ENCODE measurements at places on chromosomes 12 and 14.

DNA sequence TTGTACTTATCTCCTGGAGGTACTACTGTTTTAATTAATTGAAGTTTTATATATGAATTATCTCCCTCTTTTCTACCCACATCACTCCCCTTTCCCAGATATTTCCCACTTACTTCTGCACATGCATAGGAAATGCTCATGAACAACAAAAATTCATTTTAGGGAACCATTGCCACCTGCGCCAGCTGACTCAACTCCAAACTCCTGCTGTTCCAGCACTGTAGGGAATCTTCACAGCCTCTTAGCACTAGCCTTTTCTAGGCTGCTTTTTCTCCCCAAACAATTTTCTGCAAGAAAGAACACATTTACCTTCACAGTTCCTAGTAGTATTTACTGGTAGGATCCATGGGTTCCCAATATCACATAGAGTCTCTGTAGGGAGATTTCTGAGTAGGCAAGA, 268.4 kb downstream of the LRFN5 start:
- H3K27me3 ChIP-seq = peaks cover 2% of the 10 kb centered on the region
- H3K36me3 ChIP-seq = no peaks in the 10 kb centered on the region

DNA sequence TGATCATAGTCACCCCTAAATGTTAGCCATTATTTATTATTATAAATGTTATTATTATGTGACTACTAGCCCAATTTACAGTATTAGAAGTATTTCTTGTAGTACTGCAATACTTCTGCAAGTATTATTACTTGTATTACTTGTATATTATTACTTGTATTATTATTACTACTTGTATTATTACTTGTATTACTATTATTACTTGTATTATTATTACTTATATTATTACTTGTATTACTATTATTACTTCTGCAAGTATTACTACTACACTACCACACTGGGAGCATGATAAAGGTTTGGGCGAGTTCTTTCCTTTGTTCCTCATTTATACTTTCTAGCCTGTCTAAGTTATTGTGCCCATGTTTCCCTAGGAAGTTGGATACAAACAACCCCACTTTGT, 67.9 kb downstream of the NOS1 start:
- H3K4me3 ChIP-seq = no peak overlapping the region
- H3K27ac ChIP-seq = no peak overlapping the region
- no peaks in the 10 kb centered on the region for H3K36me3 ChIP-seq
- peaks cover 9% of the 10 kb centered on the region for H3K27me3 ChIP-seq
- no peaks in the 10 kb centered on the region for H3K4me1 ChIP-seq

DNA sequence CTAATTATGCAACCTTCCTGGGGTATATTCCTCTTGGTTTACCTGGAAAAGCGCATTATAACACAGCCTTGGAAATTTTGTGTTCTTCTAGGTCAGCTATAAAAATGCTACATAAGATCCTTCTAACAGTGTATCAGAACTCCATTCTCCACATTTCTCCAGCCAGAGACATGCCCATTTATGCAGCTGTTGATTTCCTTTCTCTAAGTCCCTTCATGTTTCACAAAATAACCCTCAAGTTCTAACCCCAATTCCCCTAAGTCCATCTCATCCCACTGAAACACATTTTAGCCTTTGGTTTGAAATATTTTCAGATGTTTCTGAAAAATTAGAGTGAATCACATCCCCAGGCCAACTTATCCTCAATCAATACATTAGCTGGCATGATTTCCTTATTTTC, 20.9 kb upstream of the HDAC7 start:
- H3K36me3 ChIP-seq = no peaks in the 10 kb centered on the region
- H3K27me3 ChIP-seq = peaks cover 4% of the 10 kb centered on the region

- H3K27me3 ChIP-seq = no peaks in the 10 kb centered on the region
- H3K4me1 ChIP-seq = peaks cover 28% of the 10 kb centered on the region
- no peak for DNase-seq
- no peak overlapping the region for H3K4me3 ChIP-seq
- no peak overlapping the region for H3K27ac ChIP-seq
- H3K36me3 ChIP-seq = peaks cover 2% of the 10 kb centered on the region
Observed at GRCh38 chr14:92516344-92516965, 2.9 kb downstream of the RIN3 start.

DNA sequence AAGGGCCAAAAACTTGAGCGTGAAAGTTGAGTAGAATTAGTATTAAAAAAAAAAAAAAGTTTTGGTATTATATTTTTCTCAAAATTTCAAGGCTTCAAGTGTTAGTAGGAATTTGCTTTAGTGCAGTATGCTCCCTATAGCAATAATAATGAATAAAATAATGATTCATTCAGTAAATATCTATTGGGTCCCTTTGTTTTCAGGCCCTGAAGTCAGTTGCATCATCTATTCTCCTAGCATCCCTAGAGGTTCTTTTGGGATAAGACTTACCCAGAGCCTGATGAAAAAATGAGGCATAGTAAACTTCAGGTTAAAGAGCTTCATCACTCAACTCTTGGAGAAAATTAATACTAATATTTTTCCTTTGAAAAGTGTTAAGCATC, 1.1 kb downstream of the KMT5A start:
- H3K4me1 ChIP-seq = peaks cover 22% of the 10 kb centered on the region
- H3K4me3 ChIP-seq = peak overlapping the region; percentile 77
- H3K36me3 ChIP-seq = no peaks in the 10 kb centered on the region
- peak overlapping the region; percentile 83 for H3K27ac ChIP-seq
- no peak for DNase-seq

DNA sequence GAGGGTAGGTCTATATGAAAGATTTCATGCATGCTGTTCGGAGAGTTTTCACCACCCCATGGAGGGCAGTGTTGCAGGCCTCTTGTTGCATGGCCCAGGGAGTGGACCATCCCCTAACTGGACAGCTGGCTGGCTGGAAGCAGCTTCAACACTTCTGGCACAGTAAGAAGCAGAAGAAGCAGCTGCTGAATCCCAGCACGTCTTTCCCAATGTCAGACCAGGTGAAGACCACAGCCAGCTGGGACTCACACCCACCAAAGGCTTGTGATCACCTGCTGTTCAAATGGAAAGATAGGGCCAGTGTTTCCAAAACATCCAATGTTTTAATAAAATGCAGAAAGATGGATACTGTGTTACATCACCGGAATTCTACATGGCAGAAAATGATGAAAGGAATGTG, 1423.6 kb downstream of the AACS start:
- DNase-seq = no peak
- no peak overlapping the region for H3K4me3 ChIP-seq
- H3K27me3 ChIP-seq = no peaks in the 10 kb centered on the region
- H3K27ac ChIP-seq = no peak overlapping the region
- H3K4me1 ChIP-seq = no peaks in the 10 kb centered on the region

DNA sequence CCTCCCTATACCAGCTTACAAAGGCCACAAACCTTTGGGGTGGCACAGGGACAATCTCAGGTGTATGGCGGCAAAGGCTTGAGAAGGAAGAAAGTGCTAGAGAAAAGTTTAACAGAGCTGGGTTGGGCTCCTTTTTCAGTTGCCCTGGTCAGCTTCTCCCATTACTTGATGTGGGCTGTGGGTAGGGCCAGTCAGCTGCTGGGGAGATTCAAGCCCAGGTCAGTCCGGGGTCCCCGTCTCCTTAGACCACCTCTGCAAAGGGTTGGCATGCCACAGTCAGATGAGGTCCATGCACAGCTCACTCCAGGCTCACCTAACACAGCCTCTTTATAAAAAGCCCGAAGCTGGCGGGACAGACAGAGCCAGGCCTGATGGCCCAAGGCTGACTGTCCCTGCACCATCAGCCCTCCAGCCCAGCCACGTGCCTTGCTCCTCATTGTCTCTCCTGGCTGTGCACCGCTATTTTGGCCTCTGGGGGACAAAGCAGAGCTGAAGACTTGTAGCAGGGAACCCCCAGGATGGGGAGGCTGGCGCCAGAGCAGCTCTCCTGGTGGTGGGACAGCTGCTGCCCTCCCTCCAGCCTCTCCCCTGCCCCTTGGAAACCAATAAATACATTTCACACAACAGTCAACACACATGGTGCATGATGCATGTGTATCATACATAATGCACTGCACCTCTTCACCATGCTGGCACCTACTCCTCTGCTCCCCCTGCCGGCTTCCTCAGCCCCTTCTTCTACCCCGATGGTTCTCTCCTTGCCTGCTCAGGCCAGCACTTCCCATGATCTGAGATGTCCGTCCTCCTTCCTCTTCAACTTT, 61.7 kb upstream of the DDX11 start:
- H3K27me3 ChIP-seq = peaks cover 12% of the 10 kb centered on the region
- H3K27ac ChIP-seq = no peak overlapping the region
- H3K4me3 ChIP-seq = no peak overlapping the region
- no peaks in the 10 kb centered on the region for H3K36me3 ChIP-seq
- no peaks in the 10 kb centered on the region for H3K4me1 ChIP-seq

DNA sequence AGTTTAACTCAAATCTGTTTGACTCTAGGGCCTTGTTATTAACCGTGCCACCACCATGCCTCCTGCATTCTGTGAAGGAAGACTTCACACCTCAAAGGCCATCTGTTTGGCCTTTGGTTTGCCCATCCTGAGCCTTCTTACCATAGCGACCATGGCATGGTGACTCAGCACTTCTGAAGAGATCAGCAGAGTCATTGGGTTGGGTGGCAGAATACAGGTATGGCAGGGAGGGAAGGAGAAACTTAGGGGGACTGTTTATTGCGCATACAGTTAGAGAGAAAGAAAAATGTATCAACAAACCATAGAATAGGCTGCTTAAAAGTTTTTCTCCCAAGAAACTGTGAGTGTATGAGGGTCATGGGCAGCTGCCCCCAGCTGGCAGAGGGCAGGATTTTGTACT, 49.2 kb downstream of the DAD1 start:
- no peaks in the 10 kb centered on the region for H3K36me3 ChIP-seq
- H3K27ac ChIP-seq = no peak overlapping the region
- no peak for DNase-seq
- H3K27me3 ChIP-seq = no peaks in the 10 kb centered on the region
- H3K4me1 ChIP-seq = peaks cover 35% of the 10 kb centered on the region

DNA sequence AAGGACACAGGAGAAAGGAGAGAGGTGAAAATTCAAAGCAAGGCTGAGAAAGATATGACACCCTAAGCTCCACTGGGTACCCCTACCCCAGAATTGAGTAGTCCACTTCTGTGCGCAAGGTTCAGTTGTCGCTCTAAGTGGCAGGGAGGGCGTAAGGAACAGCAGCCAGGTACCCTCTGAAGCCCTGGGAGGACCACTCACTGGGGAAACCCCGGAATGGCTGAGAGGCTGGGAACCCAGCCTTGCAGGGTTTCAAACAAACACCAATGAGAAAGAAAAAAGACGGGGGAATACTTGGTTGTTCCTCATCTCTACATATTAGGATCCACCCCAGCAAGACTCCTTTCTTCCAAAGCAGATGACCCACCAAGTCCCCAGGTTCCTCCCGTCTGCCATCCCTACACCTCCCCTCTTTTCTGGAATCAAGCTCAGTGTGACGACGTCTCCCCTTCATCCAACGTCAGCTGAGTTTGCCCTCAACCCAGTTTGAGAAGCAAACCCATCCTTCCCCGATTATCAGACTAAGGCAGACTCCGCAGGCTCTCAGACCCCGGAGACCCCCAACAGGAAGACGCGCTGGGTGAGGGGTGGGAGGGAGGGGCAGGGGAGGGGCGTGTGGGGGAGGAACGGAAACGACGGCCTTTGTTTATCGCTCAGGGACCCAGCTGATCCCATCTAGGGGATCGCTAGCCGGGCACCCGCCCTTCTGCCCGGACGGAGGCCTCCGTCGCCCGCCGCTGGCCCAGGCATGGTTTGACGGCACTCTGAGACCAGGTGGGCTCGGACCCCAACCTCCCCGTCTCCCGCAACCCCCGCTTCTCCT, 795 bp downstream of the LMBR1L start:
- H3K27me3 ChIP-seq = no peaks in the 10 kb centered on the region
- peak overlapping the region; percentile 97 for H3K27ac ChIP-seq

- no peak overlapping the region for H3K4me3 ChIP-seq
- H3K4me1 ChIP-seq = no peaks in the 10 kb centered on the region
- DNase-seq = no peak
- no peak overlapping the region for H3K27ac ChIP-seq
- H3K36me3 ChIP-seq = no peaks in the 10 kb centered on the region
- peaks cover 3% of the 10 kb centered on the region for H3K27me3 ChIP-seq
Observed at GRCh38 chr14:41446008-41446407, 160.7 kb upstream of the LRFN5 start.

All from chondrocyte (in vitro differentiated cells).